ENCODE measurements at places on chromosomes 12 and 14. TPM values are rescaled to one million over a fixed set of nuclear protein-coding genes. Genes with fewer than 3 reads are reported as not detected.

DNA sequence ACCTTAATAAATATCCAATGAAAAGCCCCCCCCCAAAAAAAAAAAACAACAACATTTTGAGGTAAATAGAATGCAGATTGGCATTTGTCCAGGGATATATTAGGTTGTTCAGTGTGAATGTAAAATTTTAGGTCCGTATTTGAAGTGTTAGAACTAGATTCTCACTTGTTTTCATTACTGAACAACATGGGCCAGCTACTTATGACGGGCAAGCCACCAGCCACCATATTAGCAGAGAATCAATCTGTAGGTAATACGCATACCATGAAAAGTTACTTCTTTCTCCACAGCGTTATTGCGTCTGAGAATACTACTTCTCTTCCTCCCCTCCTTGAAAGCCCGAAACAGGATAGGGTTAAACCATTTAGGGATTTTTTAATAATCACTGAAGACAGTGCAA, 5.4 kb downstream of the FLRT2 start:
- no peak for DNase-seq

GRCh38 chr12:131671276-131671675, 39.6 kb upstream of the SFSWAP start:
- DNase-seq = no peak

- no peak for DNase-seq
Measured at GRCh38 chr14:105876158-105876557, 349.8 kb downstream of the TMEM121 start.

GRCh38 chr14:21525962-21526671, at the start of gene SALL2:
TSS of gene SALL2 (minus strand) at chr14:21526346. CDS start at chr14:21526127, 219 bp downstream.
- peak; percentile 50 for DNase-seq

- no peak for DNase-seq
Measured at GRCh38 chr14:63533474-63533873, 9.7 kb downstream of the PPP2R5E start.

DNA sequence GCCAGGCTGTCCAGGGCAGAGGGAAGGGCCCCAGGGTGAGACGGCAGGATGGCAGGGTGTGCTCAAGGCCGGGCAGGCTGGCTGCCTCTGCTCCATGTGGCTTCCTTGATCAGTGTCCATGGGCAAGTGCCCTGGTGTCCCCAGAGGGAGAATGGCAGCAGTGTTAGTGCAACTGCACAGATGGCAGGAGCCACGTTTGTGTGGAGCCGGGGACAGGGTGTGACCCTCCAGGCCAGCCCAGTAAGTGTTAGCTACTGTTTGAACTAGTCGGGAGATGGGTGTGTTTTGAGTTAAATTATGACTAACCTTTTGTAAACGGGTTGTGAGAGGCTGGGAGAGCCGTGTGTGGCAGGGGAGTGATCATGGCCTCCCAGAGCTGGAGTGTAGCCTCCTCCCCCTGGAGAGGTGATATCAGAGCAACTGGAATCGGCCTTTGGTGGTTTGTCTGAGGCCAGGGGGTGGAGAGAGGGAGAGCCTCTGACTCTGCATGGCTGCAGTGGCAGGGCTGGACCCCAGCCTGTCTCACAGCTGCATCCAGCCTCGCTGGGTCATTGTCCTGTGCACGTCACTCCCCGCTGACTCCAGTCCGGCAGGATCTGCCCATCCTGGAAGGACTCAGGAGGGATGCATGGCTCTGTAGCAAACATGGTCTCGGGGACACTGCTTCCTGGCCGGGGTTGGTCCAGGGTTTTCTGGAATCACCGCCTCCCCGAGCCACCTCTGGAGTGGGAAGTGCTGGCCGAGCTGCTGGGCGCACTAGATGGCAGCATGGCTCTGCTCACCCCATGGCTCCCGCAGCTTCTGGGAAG, 27.8 kb downstream of the AACS start:
- no peak for DNase-seq

The MMP19 gene
- not detected for total RNA-seq

DNA sequence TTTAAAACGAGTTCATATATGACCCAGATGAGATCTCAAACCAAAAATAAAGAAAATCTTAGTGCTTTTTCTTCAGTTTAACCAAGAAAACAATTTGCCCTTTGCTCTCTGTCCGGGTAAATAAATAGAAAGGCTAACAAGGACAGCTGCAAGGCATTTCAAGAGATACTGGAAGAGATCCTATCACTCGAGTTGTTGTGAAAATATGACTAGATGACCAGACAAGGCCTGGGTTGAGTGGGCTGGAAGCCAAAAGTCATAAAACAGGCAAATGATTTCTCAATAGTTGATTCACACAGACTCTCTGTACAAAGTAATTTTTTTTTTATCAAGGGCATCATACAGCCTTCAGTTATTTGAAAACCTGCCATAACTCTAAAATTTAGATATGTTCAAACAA, 55.9 kb upstream of the AVPR1A start:
- no peak for DNase-seq

The ADAMTS20 gene
- not detected for total RNA-seq

DNA sequence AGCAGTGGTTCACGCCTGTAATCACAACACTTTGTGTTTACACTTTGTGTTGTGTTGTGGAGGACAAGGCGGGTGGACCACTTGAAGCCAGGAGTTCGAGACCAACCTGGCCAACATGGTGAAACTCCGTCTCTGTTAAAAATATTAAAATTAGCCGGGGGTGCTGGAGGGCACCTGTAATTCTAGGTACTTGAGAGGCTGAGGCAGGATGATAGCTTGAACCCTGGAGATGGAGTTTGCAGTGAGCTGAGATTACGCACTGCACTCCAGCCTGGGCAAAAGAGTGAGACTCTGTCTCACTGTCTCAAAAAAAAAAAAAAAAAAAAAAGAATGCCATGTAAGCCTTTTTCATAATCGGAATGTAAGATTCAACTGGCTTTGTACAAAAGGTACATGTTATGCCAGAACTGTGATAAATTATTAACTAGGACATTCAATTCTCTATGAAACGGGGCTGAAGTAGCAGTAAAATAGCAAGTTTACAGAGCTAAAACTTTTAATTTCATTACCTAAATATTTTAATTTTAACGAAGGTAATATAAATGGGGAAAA, 13.9 kb upstream of the PITPNM2 start:
- DNase-seq = no peak

The RPL6 gene
- total RNA-seq = 941 TPM

GRCh38 chr14:81802341-81802740, 268.7 kb upstream of the SEL1L start:
- DNase-seq = no peak

GRCh38 chr14:104752423-104752734, 568 bp upstream of the SIVA1 start:
- no peak for DNase-seq

The LRRC43 gene
- total RNA-seq = not detected

GRCh38 chr14:72479461-72479931, 414.4 kb downstream of the DPF3 start:
- DNase-seq = peak; percentile 21

The PLEKHG7 gene
- 0.05 TPM for total RNA-seq

- DNase-seq = no peak
Measured at GRCh38 chr12:52233462-52234207, 592 bp downstream of the KRT7 start.

- DNase-seq = no peak
Measured at GRCh38 chr12:123928274-123928865, 44.3 kb downstream of the CCDC92 start.

The NKX2-1 gene
- total RNA-seq = not detected

Measured in activated CD4-positive, alpha-beta memory T cell treated with anti-CD3 and anti-CD28 coated beads, Interleukin-2, amount 10 ng/mL, durations not matched to agents 7 days and 5 days (primary cell).